ENCODE measurements at places on chromosomes 6 and 20. TPM values are rescaled to one million over a fixed set of nuclear protein-coding genes. Genes with fewer than 3 reads are reported as not detected.

ABRACL gene
- polyA plus RNA-seq: 38.1 TPM

STK38 gene
- polyA plus RNA-seq: 55.4 TPM

FOXF2 gene
- 0.24 TPM for polyA plus RNA-seq

- DNase-seq: no peak
These were observed 27.3 kb downstream of the FAM229B start for GRCh38 chr6:112114577-112115223.

DNA sequence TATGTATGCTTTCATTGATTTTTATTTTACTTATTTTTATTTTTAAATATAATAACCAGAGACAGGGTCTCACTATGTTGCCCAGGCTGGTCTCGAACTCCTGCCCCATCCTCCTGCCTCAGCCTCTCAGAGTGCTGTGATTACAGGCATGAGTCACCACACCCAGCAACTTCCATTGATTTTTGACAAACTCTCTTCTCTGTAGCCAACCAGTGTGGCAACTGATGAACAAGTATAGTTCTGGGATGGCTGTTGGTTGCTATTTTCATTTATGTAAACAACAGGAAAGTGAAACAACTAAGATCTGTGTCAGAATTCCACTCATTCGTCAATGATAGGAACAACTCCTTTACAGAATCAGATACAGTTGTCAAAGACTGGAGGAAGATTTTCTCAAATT, 356.7 kb upstream of the JARID2 start:
- DNase-seq: no peak

ANKRD6 gene
- 44.8 TPM for polyA plus RNA-seq

- peak; percentile 80 for DNase-seq
These were observed 80.3 kb downstream of the BACH2 start for GRCh38 chr6:90216072-90216977.

Measured in renal cortex interstitium (tissue), 15 donors.